ENCODE measurements at places on chromosomes 1 and 21.

- no peak overlapping the region for H3K27ac ChIP-seq
- DNase-seq: no peak
- H3K4me1 ChIP-seq: no peaks in the 10 kb centered on the region
- H3K27me3 ChIP-seq: no peaks in the 10 kb centered on the region
- no peaks in the 10 kb centered on the region for H3K36me3 ChIP-seq
- H3K4me3 ChIP-seq: no peak overlapping the region
These were observed 15.1 kb upstream of the MAB21L3 start for GRCh38 chr1:116096013-116096618.

- no peak for DNase-seq
- H3K4me1 ChIP-seq: no peaks in the 10 kb centered on the region
These were observed 46.4 kb upstream of the SIPA1L2 start for GRCh38 chr1:232676307-232676706.

DNA sequence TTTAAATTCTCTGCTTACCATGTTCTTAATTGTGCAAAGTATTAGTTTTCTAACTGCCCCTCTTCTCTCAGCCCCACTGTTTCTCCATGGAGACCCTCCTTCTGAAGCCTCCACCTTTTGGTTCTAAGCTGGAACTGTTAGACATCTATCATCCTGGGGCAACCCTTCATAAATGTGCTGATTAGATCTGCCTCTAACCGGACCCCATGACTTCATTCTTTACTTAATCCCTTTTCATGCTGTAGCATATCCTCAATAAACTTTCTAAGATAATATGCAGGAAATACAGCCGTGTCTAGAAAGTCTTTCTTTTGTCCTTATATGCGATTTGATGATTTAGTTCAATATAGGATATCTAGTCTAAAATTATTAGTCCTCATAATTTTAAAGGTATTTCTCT lies 1020.1 kb downstream of the ADGRL2 start:
- DNase-seq: no peak
- no peak overlapping the region for H3K4me3 ChIP-seq
- no peak overlapping the region for H3K27ac ChIP-seq

DNA sequence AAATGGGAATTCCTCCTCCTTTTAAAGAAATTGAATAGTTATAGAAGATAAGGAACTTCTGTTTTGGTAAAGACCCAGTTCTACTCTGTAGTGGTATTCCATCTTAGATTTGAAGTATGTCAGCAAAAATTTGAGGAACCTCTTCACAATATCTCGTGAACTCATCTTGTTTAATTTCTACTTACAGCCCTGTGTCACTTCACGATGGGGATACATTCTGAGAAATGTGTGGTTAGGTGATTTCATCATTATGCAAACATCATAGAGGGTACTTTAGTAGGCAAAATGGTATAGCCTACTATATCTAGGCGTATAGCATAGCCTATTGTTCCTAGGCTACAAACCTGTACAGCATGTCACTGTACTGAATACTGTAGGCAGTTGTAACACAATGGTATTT lies 36.0 kb downstream of the ALG6 start:
- H3K27ac ChIP-seq: no peak overlapping the region
- H3K4me3 ChIP-seq: no peak overlapping the region
- no peak for DNase-seq
- H3K27me3 ChIP-seq: no peaks in the 10 kb centered on the region
- H3K36me3 ChIP-seq: peaks cover 2% of the 10 kb centered on the region
- H3K4me1 ChIP-seq: no peaks in the 10 kb centered on the region

GRCh38 chr1:205517763-205518162 lies 13.3 kb downstream of the CDK18 start:
- DNase-seq: no peak
- no peak overlapping the region for H3K4me3 ChIP-seq
- H3K27me3 ChIP-seq: no peaks in the 10 kb centered on the region
- H3K4me1 ChIP-seq: peaks cover 73% of the 10 kb centered on the region
- no peaks in the 10 kb centered on the region for H3K36me3 ChIP-seq

GRCh38 chr21:37936010-37936785 lies 19.9 kb upstream of the KCNJ6 start:
- H3K36me3 ChIP-seq: no peaks in the 10 kb centered on the region
- H3K4me1 ChIP-seq: no peaks in the 10 kb centered on the region
- DNase-seq: no peak
- H3K27ac ChIP-seq: no peak overlapping the region
- H3K27me3 ChIP-seq: no peaks in the 10 kb centered on the region
- no peak overlapping the region for H3K4me3 ChIP-seq

DNA sequence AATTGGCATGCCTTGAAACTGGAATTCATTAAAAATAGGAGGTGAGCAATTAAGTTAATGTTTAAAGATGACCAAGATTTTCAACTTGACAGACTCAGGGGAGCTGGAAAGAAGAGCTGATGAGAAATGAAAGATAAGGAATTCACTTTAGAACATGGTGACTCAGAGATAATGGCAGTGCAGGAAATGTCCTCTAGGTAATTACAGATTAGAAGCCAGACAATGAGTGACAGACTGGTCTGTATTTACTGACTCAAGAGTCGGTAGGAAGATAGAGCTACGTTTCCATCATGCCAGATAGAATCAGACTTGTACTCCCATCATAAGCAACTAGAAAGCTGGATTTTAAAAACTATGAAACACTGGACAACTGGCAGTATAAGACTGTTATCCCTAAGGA lies 151.6 kb downstream of the AJAP1 start:
- no peak overlapping the region for H3K4me3 ChIP-seq
- no peak for DNase-seq
- H3K36me3 ChIP-seq: no peaks in the 10 kb centered on the region
- H3K4me1 ChIP-seq: peaks cover 3% of the 10 kb centered on the region

All from spinal cord (tissue), 10 donors.